ENCODE measurements at places on chromosomes 16 and 17. TPM values are rescaled to one million over a fixed set of nuclear protein-coding genes. Genes with fewer than 3 reads are reported as not detected.

KCNJ18 gene
- not detected for total RNA-seq

ADAD2 gene
- not detected for total RNA-seq

ASIC2 gene
- total RNA-seq = 1.6 TPM

PPP1R27 gene
- 0.27 TPM for total RNA-seq

CEMP1 gene
- not detected for total RNA-seq

GPR139 gene
- not detected for total RNA-seq

KRTAP2-2 gene
- total RNA-seq = not detected

KRTAP3-3 gene
- not detected for total RNA-seq

GNAO1 gene
- 0.72 TPM for total RNA-seq

RAB37 gene
- 1.2 TPM for total RNA-seq

PPY gene
- total RNA-seq = not detected

All from A549 treated with dexamethasone at 1 μM for 4 hours (cell line).